Stimulated activated CD4-positive, alpha-beta T cell treated with anti-CD3 and anti-CD28 coated beads, Interleukin-4, amount 100 ng/mL, for 4 hours (primary cell): ENCODE measurements at places on chromosomes 4 and X.

DNA sequence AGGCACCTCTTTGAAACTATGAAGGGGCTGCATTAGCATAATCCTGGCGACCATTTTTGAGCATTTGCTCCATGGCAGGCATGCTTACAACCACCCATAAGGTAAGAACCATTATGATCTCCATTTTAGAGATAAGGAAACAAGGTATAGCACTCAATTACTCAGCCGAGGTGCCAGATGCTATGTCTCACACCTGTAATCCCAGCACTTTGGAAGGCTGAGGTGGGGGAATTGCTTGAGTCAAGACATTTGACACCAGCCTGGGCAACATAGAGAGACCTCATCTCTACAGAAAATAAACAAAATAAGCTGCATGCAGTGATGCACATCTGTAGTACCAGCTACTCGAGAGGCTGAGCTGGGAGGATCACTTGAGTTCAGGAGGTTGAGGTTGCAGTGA lies 43.6 kb downstream of the TIGD4 start:
- DNase-seq, result no peak

- no peak for DNase-seq
These were observed 21.9 kb upstream of the LINC00632 start for GRCh38 chrX:140687706-140688105.

GRCh38 chr4:119490335-119490734 lies 138.3 kb downstream of the PDE5A start:
- no peak for DNase-seq

DNA sequence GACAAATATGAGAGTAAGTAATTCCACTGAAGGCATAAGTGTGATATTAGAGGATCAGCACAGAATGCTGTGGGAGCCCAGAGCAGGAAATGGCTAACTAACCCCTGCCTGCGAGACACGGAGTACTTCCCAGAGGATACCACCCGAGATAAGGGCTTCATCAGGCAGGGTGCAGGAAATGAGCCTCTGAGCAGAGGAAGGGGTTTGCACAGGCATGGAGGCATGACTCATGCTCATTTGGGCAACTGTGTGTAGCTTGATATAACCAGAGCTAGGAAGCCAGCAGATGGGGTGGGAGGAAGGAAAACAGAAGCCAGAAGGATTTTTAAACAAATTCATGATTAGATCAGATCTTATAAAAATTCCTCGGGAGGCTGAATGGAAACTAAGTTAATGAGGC lies 70.0 kb upstream of the TSPAN5 start:
- peak; percentile 7 for DNase-seq

GRCh38 chr4:82989575-82990429 lies 20.8 kb downstream of the LIN54 start:
- DNase-seq, result no peak

GRCh38 chr4:82461710-82462109 lies 31.3 kb downstream of the ENOPH1 start:
- DNase-seq, result no peak

- no peak for DNase-seq
These were observed 1697.1 kb downstream of the STIM2 start for GRCh38 chr4:28557755-28558154.

DNA sequence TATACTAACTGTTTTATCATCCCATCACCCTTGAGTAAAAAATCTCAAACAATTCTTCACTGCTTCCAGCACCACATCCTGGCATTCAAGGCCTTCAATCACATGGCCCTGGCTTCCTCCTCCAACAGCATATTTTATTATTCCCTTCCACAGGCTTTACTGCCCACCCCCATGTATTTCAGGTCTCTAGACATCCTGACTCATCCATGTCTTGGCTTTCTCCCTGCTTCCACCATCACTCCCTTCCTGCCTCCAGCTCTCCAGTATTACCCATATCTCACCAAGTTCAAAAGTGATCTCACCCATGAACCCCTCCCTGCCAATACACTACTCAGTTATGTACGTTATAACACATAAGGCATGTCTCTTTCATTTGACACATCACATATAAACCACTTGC lies 34.7 kb upstream of the PLAC1 start:
- no peak for DNase-seq

GRCh38 chr4:30932581-30932980 lies 212.4 kb downstream of the PCDH7 start:
- DNase-seq, result no peak

GRCh38 chrX:39731330-39731667 lies 366.5 kb downstream of the BCOR start:
- no peak for DNase-seq

DNA sequence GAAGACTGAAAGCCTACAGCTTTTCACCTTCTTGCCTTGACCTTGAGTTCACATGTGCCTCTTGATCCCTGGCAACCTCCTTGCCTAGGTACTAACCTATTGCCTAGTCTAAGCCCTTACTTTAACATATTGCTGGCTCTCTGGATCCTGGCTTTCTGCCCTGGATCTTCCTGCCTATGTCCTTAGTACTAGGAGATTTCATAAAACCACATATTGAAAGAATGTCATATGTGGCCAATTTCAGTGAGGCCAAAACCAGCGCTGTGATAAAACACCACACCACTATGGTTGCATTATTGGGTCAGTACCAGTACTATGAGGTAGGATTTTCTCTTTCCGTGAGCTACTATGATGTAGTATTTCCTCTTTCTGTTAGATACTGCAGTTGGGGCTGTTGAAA lies 80.4 kb downstream of the CT47B1 start:
- DNase-seq, result no peak

GRCh38 chrX:153879741-153880439 lies 6.1 kb downstream of the L1CAM start:
- no peak for DNase-seq

- DNase-seq, result no peak
These were observed 118.4 kb upstream of the LNX1 start for GRCh38 chr4:53709693-53710092.

- no peak for DNase-seq
These were observed 27.0 kb downstream of the AR start for GRCh38 chrX:67570839-67571238.

GRCh38 chr4:110793381-110793801 lies 170.5 kb upstream of the PITX2 start:
- no peak for DNase-seq

DNA sequence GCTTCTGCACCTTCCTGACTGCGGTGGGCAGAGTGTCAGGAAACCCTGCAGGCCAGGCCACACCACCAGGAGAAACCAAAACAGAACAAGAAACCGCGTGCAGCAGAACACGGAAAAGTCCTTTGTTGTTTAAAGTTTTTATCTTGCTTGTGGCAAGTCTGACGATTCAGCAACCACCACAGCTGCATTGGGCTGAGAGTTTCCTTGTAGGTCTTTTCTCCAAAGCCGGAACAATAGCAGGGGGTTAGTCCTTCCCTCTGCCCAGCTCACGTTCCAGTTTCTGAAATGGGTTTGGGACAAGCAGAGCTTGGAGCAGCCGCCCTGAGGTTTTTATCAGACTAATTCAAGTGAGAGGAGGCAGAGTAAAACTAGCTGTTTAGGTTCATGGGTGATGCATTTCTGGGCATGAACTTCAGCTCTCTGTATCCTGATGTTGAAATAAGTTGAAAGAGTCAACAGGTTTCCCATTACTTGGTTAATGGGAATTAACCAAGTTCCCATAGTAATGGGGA lies 216.9 kb downstream of the PTTG2 start:
- peak; percentile 51 for DNase-seq

- no peak for DNase-seq
These were observed 16.3 kb upstream of the SULT1B1 start for GRCh38 chr4:69776696-69777095.

DNA sequence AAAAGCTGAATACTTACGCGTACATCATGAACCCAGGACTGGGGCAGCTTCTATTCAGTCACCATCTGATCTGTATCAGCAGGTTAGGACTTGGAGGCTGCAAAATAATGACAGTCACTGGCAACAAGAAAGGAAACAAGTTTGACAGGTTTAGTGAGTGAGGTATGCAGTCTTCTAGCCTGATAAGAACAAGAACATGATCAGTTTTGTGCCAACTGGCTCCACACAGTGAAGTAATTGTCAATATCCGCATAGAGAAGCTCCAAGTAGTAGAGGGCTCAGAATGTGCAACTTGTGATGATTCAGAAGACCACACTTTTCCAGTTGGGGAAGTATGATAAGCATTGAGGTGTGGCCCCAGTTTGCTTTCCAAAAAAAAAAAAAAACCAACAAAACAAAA lies at the start of gene TMPRSS11F:
TMPRSS11F (minus strand) TSS at position 77 of the 400 bp plus-strand sequence; CDS start at position 28, 49 bp downstream.
- no peak for DNase-seq

DNA sequence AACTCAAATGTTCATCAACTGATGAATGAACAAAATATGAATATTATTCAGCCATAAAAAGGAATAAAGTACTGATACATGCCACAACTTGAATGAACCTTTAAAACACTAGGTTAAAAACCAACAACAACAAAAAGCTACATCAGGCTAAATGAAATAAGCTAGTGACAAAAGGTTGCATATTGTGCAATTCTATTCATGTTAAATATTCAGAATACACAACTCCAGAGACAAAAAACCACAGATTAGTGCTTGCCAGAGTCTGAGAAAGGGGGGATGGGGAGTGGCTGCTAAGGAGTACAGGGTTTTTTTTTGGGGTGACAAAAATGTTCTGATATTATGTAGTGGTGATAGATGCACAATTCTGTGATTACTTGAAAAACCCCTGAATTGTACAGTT lies 58.5 kb downstream of the HAUS3 start:
- no peak for DNase-seq

- no peak for DNase-seq
These were observed 107.0 kb upstream of the TBC1D9 start for GRCh38 chr4:140863197-140863596.

- DNase-seq, result no peak
These were observed 15.7 kb downstream of the JADE1 start for GRCh38 chr4:128825226-128825625.

DNA sequence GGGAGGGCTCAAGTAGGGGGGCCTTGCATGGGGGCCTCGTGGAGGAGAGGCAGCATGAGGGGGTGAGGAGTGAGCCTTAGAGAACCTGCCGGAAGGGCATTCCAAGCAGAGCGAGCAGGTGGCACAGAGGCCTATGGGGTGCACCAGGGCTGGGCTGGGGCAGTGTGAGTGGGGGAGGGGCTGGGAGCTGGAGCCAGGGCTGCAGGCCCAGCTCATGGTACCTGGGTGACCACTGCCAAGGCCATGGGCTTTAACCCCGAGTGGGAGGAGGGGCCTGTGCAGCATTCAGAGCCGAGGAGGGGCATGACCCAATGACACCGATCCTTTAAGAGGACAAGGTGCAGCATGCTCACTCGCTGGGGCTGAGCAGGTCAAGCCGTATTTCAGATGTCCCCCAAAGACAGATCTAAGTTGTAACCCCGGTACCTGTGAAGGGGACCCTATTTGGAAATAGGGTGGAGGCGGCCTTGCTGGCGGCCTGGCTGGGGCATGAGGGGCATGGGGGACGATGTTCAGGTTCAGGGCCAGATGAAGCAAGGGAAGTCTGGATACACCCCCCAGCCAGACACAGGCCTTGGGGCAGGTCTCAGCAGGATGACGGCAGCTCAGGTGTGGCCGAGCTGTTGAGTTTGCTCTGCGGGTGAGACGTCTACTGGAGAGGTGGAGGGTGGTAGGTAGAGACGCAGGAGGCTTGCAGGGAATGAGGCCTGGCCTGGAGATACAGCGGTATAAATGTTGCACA lies 137.0 kb downstream of the CPZ start:
- no peak for DNase-seq

- no peak for DNase-seq
These were observed 7.6 kb downstream of the ACSL1 start for GRCh38 chr4:184818216-184818564.

- DNase-seq, result no peak
These were observed 10.5 kb downstream of the PPAT start for GRCh38 chr4:56424697-56425514.

DNA sequence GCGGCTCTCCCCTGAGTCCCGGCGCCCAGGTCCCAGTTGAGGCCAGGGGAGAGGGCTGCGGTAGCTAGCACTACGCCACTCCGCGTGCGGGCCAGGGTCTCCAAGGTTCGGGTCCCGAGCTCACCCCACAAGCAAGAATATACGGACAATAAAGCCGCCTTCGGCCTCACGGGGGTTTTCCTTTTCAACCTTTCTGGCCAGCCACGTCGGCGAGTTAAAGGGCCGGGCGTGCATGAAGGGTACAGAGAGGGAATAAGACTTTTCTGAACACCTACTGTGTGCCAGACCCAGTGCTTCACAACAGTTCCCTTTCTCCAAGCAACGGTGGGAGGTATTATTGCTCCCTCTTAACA lies 138.5 kb upstream of the ZIC3 start:
- no peak for DNase-seq

DNA sequence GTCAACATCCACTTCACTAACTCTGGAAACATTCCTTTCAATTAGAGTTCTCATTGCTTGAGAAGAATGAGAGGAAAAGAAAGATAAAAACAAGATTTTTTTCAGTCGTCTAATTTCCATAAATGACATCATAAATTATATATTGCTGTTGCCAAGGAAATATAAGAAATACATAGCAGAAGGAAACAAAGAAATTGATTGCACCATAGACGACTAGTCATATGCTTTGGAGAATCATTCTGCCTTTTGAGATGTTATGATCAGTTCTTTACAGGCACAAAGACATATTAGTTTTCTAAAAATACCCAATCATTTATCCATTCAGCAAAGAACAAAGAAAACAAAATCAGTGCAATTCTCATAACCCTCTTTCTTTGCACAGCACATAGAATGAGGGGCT lies 672 bp upstream of the C1QTNF7 start:
- DNase-seq, result no peak

GRCh38 chrX:3006495-3006894 lies at the start of gene ARSH:
Gene ARSH (plus strand): TSS chrX:3006546. CDS start chrX:3006613, 67 bp downstream.
- no peak for DNase-seq

- DNase-seq, result no peak
These were observed 28.6 kb downstream of the MAGEB1 start for GRCh38 chrX:30275498-30275897.

- DNase-seq, result no peak
These were observed 804.8 kb downstream of the ADGRL3 start for GRCh38 chr4:62004881-62005280.

GRCh38 chr4:129641179-129641578 lies 545.2 kb downstream of the C4orf33 start:
- DNase-seq, result peak; percentile 16

DNA sequence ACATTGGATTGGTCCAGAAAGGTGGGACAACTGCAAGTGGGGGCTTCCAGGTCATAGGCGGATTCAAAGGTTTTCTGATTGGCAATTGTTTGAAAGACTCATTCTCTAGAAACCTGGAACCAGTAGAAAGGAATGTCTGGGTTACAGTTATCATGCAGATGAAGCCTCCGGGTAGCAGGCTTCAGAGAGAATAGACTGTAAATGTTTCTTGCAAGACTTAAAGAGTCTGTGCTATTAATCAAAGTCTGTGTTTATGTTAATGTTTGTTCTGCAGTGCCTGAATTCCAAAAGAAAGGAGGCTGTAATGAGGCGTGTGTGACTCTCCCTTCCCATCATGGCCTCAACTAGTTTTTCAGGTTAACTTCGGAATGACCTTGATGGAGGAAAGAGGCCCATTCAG lies 43.9 kb upstream of the GC start:
- no peak for DNase-seq

- peak; percentile 60 for DNase-seq
These were observed at the start of gene SGMS2 for GRCh38 chr4:107824350-107825071. Gene SGMS2 (plus strand): TSS chr4:107824932. CDS start chr4:107895554, 70,622 bp downstream.

GRCh38 chr4:3239998-3240920 lies 8.7 kb upstream of the MSANTD1 start:
- DNase-seq, result no peak
